ENCODE measurements at places on chromosomes 7 and 10.
A peak's percentile ranks its signal among the peaks of the same experiment; 100 is the strongest.

GRCh38 chr10:55203874-55204273, 402.8 kb upstream of the PCDH15 start:
- DNase-seq = no peak

DNA sequence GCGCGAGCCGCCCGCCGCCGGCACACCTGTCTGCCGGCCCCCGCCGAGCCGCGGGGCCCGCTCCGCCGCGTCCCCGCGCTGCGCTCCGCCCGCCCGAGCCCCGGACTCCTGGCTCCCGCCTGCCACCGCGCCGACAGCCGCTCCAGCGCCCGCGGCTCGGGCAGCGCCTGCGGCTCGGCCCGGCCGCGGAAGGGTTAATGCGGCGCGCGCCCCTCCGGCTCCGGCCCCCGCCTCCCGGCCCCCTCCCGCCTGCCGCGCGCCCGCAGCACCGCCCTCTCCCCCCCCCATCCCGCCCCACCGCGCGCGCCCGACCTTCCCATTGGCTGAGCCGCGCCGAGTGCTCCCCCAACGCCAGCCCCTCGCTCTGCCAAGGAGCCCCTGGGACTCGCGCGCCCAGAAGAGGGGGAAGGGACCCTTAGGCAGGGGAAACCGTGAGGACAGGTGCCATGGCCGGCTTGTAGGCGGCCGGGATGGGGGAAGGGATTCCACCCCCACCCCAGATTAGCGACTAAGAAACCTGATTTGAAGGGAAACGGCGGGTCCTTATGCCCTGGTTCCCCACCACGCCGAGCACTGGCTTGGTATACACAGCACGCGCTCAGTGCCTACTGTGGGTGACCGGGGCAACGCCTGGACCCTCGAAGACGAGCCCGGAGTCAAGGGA, at the start of gene KCNH2:
Gene KCNH2, minus strand, starts transcription at position 196 of the 664 bp plus-strand sequence. CDS start 408 bp downstream, outside the sequence.
- DNase-seq = no peak

DNA sequence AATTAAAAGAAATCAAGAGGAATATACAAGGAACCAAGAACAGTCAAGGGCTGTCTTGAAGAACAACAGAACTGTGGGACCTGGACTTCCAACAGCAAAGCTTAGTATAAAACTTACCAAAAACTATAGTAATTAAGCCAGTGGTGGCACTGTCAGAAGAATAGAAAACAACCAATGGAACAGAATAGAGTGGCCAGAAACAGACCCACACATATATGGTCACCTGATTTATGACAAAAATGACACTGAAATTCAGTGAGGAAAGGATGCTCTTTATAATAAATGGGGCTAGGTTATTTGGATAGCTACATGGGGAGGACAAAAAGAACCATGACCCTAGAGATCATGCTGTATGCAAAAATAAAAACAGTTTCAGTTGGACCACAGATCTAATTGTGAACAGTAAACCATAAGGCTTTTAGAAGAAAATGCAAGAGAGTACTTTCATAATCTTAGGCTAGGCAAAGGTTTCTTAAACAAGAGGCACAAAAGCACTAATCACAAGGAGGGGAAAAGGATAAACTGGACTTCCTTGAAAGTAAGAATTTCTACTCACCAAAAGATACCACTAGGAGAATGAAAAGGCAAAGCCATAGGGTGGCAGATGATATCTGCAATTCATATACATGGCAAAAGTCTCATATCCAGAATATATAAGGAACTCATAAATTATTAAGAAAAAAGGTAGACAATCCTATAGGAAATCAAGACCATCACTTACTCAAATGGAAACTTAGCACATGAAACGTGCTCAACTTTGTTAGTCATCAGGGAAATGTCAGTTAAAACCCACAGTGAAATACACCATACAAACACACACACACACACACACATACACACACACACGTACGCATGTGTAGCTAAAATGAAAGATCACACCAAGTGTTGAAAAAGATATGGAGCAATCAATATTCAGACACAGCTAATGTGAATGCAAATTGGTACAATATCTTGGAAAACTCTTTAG, 20.8 kb downstream of the HYCC1 start:
- peak; percentile 13 for DNase-seq

DNA sequence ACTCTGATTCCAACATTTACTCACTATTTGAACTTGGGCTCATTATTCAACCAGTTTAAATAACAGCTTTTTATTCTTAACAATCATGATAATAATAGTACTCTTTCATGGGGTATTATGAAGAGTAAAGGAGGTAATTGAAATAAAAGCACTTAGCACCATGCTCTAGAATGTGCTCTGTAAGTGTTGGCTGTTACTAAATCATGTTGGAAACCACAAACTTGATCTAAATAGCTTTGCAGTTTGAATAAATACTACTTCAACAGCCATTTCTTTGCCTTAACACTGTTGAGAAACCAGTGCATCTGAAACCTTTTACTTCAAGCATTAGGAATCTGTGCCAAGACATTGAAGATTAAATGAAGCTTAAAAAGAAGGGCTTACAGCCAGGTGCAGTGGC, 7.9 kb upstream of the UPF2 start:
- no peak for DNase-seq

DNA sequence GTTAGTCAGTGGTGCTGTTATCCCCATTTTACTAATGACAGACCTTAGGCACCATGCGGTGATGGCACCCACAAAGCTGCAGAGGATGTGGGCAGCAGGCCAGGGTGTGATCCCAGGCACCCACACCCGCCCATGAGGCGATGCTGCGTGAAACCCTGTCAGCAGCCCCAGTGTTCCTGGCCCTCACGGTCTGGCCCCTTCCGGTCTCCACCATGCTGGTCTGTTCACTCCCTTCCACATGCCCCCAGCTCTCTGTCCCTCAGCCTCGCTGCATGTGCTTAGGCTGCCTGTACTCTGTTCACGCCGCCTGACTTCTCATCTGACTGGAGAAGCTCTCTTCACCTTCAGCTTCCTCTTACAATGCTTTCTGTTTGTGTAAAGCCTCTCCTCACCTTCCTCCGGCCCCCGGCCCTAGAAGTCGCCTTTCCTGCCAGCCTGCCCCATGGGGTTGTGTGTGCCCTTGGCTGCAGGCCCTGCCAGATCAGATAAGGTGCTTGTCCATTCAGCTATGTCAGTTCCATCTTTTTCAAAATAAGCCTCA, 17.6 kb upstream of the ORAI2 start:
- peak; percentile 46 for DNase-seq

- no peak for DNase-seq
These were observed 34.8 kb downstream of the MTURN start for GRCh38 chr7:30169579-30169978.

DNA sequence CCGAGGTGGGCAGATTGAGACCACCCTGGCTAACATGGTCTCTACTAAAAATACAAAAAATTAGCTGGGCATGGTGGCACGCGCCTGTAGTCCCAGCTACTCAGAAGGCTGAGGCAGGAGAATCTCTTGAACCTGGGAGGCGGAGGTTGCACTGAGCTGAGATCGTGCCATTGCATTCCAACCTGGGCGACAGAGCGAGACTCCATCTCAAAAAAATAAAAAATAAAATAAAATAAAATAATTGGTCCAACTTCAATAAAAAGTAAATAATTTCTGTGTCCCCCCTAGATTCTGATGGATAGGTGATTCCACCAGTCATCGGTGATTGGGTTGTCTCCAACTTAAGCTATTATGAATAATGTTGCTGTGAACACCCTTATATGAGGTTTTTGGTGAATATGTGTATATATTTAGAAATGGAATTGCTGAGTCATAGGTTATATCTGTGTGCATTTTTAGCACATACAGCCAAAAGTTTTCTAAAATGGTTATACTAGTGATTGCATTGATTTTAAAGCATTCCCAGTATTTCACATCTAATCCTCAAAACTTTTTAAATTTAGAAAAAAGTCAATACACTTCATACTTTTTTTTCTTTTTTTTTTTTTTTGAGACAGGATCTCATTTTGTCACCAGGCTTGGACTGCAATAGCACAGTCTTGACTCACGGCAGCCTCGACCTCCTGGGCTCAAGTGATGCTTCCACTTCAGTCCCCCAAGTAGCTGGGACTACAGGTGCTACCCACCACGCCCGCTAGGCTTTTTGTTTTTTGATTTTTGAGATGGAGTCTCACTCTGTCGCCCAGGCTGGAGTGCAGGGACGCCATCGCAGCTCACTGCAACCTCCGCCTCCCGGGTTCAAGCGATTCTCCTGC, 13.7 kb upstream of the SRPK2 start:
- no peak for DNase-seq

- no peak for DNase-seq
These were observed 53.6 kb upstream of the PRR15 start for GRCh38 chr7:29510028-29510427.

DNA sequence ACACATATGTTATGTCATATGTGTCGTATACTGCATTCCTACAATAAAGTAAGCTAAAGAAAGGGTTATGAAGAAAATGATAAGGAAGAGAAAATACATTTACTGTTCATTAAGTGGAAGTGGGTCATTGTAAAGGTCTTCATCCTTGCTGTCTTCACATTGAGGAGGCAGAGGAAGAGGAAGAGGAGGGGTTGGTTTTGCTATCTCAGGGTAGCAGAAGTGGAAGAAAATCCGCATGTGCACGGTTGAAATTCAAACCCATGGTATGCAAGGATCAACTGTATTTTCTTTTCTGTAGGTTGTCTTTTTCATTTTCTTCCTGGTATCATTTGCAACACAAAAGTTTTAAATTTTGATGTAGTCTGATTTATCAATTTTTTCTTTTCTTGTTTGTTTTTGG, 6.3 kb downstream of the PLEKHA8 start:
- no peak for DNase-seq

GRCh38 chr7:129282865-129283264, 58.0 kb downstream of the AHCYL2 start:
- DNase-seq = no peak

DNA sequence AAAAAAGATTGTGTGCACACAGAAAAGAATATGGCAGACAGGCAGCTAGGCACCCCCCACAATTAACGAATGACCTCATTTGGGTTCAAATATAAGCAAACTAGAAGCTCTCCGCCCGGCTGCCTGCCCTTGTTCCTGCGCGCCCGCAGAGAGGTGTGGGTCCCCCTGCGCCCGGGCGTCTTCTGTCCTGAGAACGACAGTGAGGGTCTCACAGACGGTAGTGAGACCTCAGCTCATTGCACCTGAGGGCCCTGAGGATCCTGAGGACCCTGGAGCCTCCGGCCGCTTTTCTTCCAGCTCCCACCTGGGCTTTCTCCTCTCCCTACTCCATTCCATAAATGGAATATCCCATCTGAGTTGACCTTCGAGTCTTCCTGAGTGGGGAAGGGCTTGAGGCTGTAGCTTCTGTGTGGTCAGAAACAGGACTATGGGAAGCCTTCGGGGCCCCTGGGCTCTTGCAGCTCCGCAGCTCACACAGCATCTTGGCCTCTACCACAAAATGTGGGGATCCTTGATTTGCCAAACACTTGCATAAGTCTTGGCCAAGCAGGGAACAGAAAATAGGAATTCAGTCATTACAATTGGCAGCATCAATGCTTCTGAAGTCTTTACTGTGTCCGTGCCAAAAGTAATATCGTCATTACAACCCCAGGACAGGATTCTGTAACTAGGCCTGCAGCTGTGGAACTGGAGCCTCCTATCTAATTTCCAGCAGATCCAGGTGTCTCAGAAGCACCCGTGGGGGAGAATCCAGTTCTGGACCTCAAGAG, 43.8 kb downstream of the JAKMIP3 start:
- no peak for DNase-seq

DNA sequence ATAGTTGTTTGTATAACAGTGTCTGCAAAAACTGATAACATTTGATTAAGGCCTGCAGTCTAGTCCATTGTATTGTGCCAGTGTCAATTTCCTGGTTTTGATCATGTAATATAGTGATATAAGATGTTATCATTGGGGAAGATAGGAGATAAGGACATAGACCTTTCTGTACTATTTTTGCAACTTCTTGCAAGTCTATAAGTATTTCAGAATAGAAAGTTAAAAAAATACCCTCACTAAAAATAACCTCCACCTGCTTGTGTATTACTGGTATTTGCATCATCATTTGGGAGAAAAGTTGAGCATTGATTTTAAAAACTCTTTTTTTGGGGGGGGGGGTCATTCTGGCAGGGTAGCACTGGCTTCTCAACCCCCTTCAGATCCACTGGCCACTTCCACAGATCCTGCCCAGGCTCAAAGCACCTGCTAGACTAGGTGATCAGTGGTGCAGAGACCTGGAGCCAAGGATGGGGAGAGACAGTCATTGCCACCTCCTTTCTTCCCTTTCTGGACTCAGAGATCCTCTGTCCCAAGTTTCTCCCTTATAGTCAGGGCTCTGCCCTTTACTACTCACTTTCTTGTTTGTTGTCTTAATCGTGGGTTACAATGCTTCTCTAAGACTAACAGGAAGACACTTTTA, 103.0 kb downstream of the RBM20 start:
- no peak for DNase-seq

GRCh38 chr10:72035252-72035887, 53.0 kb downstream of the SPOCK2 start:
- DNase-seq = no peak

DNA sequence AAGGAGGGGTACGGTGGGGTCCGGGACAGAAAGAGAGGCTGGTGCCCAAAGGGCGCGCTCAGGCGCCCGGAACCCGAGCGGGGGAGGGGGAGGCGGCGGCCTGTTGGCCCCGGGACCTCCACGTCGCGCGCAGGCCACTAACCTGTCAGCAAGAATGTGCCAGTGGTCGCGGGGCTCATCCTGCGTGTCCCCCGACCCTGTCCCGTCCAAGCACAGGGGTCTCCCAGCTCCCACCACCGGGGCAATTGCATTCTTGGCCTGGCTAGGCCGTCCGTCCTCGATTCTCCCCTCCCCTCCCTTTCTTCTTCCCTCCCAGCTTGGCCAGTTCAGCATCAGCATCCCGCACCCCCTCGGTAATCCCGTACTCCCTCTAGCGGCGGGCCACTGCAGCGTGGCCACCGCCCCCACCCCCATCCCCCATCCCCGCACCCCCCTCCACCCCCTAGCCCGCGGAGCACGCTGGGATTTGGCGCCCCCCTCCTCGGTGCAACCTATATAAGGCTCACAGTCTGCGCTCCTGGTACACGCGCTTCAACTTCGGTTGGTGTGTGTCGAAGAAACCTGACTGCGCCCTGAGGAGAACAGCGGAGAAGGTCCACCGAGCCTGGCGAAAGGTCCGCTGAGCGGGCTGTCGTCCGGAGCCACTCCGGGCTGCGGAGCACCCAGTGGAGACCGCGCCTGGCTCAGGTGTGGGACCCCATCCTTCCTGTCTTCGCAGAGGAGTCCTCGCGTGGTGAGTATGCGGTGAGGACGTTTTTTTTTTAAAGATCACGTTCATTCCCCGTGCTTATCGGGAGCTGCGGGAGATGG, at the start of gene SGCE:
Gene SGCE, minus strand, starts transcription at position 286 of the 810 bp plus-strand sequence. Its CDS starts 35 bp downstream, at position 251.
- DNase-seq = peak; percentile 53

- no peak for DNase-seq
These were observed 32.2 kb upstream of the ZNF518A start for GRCh38 chr10:96097865-96098264.

- no peak for DNase-seq
These were observed 104.8 kb downstream of the ITIH5 start for GRCh38 chr10:7561985-7562384.

- no peak for DNase-seq
These were observed 38.2 kb downstream of the AVL9 start for GRCh38 chr7:32533276-32534029.

Data from stimulated activated naive B cell treated with anti-CD40 and anti-IgM and Interleukin-4, amounts not matched to agents 10 μg/mL and 1 μg/mL and 100 μg/mL, for 72 hours (primary cell).